ENCODE measurements at places on chromosomes 12 and 14.

DNA sequence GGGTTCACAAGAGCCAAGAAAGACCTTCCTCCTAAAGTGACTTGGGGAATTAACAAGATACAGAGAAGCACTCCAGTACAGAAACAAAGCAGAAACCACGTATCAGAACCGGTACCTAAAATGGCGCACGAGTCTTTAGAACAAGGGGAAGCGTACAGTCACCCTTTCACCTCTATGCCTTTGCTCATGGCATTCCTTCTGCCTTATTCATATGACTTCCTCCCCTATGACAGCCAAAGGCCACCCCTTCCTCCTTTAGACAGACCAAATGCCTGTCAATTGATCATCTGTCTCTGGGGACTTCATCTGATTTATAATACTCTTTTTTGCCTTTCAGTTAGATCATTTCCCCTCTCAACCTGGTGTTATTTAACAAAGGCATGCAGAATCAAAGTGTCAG, 89.5 kb upstream of the OSBPL8 start:
- no peak for DNase-seq

DNA sequence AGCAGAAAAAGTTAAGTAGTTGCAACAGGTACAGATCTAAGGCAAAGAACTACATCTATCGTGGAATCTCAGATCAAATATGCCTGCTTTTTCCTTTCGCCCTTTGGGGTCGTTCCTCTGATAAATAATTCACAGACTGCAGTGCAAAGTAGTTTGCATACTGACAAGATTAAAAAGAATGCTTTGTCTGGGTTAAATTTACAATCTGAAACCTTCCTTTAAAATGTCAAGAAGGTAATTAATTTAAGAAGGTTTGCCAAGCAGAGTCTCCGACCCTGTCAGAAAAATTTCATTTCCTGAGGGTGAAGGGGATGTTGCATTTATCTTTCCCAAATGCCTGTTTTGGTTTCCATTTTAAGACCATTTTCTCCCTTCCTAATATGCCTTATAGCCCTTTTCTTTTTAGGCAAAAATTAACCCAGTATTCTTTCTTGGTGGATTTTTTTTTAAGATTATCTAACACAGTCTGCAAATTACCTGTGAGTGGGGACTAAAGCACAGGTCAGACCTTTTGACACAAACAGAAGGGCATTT, 406.9 kb downstream of the LRIG3 start:
- no peak for DNase-seq

GRCh38 chr14:65237023-65237814, 134.9 kb upstream of the MAX start:
- no peak for DNase-seq

DNA sequence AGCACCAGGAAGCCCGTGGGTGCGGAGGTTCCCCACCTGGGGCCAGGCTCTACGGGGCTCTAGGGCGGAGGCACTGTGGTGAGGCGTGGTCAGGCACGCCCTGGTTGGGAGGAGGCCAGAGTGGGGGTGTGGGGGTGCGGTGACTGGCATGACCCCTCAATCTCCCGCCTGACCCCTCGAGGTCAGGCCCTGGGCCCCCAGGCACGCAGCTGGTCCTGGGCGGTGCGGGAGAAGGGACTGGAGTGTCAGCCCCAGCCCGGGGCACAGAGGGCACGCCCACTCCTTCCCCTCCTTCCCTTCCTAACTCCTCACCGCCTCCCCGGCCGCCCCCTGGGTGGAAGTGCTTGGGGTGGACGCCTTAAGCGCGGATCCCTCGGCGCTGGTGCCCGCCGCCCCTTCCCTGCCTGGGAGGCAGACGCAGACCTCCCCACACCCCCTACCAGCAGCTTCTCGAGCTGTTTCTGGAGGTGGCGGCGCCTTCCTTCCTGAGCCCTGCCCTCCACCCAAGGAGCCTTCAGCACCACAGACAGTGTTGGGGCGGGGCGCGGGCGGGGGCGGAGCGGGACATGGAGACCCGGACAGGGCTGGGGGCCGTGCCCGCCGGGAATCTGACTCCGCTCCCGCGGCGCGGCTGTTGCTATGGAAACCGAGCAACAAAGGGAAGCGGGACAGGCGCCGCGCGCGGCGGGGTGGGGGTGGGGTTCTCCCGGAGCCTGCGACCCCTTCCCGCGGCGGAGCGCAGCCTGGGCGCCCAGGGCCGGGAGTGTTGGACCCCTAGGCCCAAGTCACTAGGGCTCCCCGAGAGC, 741 bp upstream of the CRIP2 start:
- peak; percentile 95 for DNase-seq

DNA sequence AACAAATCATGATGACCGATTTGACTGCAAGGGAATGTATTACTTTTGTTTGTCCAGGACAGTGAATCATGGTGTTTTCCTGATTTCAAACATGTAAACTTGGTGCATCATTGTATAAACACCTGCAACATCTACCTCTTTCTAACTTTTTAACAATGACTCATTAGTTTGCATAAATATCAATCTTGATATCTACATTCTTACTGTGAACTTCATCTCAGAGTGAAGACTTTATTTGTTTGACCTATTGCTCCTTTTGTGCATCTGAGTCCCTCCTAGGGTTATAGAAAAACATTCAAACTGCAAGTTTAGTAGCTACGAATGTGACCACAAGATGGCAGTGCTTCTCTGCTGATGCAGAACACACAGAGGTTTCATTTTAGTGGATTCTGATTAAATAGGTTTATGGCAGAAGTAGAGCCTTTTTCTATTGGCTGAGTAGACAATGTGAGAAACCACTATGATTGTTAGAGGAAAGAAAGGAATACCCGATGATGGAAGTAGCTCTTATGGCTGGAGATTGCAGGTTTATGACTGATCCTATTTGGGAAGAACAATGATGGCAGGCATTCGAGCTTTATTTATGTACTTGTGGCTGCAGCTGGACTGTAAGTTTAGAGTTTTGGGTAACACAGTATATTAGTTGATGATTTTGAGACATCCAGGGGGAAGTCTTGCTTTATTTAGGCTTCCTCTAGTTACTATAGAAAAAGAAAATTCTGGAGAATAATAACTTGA, 244.2 kb upstream of the OR4E1 start:
- peak; percentile 63 for DNase-seq

DNA sequence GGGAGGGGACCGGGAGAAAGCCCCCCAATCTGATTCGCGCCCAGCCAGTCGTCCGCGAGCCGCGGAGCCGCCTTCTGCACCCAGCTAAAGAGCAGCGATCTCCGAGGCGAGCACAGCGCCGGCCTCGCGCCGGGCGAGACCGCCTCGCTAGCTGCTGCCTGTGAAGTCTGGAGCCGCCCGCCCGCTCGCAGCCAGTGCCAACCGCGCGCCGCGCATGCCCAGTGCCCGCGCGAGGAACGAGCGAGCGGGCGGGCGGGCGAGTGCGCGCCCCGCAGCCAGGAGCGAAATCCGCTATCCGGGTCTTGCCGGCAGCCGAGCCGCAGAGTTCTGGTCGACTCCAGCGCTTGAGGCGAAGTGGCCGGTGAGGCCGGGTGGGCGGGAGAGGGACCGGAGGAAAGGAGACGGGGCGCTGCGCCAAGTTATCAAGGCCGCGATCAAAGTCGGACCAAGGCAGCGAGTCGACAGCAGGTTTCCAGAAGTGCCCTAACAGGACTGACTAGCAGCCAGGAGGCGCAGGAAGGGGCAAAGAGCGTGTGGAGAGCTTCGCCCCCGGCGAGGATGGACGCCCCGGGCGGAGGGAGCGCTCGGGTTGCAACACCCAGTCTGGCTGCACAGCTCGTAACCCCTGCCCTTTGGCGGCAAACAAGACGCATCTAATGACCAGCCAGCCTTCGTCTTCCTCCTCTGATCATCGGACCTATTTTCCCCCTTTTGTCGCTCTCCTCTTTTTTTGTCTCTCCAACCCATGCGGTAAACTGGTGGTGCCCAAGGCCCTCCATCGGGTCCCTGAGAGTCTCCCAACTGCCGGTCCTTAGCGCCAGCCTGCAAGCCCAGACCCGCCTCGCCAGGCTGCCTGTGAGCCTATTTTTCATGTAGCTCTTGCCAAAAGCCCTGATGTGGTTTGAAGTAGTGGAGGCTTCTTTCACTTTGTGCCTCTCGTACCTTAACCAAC, at the start of gene EPS8:
EPS8 (minus strand) TSS at position 169 of the 952 bp plus-strand sequence. CDS start 106,437 bp downstream, outside the sequence.
- DNase-seq, result peak; percentile 94

GRCh38 chr14:26597071-26597588, 703 bp downstream of the NOVA1 start:
- DNase-seq, result peak; percentile 14

DNA sequence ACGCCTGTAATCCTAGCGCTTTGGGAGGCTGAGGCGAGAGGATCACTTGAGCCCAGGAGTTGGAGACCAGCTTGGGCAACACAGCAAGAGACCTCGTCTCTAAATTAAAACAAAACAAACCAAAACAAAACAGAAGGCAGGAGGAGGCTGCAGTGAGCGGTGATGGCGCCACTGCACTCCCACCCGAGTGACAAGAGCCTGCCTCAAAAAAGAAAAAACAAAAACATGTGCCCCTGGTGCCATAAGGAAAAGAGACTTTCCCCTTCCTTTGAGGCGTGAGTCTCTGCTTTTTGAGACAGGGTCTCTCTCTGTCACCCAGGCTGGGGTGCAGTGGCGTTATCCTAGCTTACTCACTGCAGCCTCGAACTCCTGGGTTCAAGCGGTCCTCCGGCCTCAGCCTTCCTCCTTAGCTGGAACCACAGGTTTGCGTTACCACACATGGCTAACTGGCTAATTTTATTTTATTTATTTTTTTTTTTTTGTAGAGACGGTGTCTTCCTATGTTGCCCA, 9.0 kb upstream of the EAPP start:
- no peak for DNase-seq

DNA sequence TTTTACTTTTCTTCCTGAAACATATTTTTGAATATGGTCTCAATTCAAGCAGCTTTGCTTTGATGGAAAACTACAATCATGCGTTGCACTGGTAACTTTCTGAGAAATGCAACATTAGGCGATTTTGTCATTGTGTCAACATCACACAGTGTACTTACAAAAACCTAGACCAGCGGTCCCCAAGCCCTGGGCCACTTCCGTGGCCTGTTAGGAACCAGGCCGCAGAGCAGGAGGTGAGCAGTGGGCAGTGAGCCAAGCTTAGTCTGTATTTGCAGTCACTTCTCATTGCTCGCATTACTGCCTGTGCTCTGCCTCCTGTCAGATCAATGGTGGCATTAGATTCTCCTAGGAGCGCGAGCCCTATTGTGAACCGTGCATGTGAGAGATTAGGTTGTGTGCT, 163.7 kb upstream of the NOVA1 start:
- no peak for DNase-seq

DNA sequence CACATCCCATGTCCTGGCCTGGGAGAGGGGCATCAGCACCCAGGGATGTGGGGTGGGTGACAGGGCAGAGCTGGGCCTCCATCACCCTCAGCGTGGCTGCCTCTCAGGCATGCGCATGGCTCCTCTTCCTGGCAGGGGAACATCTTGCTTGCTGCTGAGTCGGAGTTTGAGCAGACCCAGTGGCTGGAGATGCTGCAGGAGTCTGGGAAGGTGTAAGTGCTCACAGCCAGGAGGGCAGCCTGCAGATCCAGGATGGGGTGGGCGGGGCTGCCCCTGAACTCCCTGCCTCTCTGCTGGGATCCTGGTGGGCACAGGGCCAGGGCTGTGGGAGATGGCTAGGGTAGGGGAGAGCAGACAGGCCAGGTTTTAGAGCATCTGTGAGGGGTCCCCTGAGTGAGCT, 16.2 kb downstream of the PLEKHD1 start:
- DNase-seq, result peak; percentile 6

DNA sequence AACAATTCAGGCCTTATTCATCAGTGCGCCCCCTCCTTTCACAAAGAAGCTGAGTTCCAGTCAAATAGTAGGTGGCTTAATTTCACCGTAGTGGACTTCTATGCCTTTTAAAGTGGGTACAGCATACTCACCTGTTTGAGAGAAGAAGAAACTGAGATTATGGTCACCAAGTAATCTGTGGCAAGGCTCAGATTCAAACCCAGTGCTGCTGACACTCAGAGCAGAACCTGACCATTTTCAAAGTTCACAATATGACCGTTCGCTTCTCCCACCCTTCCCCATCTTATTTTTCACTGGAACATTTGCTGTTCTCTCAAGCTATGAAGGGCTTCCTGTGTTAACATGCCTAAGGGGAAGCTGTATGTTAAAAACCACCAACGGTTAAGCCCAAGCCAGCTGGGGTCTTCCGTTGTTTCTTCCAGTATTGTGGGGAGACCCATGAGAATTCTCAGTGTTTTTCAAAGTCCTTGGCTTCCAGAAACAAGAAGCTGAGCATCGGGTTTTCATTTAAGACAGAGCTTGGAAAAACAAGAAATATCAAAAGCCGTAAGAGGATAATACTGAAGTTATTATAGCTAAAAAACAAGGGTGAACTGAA, 6.1 kb upstream of the PSMA6 start:
- no peak for DNase-seq

DNA sequence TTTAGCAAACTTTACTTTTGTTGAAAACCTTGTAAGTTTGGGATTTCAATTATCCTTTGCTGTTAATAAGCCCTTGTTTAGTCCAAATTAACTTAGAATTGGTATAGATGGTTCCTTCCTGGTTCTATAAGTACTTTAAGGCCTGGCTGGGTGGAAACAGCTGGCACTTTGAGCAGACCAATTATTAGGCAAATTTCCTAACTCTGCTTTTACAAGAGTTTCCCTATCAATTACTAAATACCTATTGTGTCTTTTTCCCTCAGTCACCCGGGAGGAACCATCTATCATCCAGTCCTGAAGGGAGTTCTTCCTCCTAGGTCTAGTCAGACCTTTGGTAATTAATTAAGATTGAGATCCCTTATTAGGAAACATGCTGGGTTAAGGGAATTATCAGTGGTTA, 138.0 kb downstream of the SLC38A6 start:
- no peak for DNase-seq

- no peak for DNase-seq
These were observed 64.9 kb downstream of the ARID2 start for GRCh38 chr12:45794422-45794821.

- DNase-seq, result peak; percentile 65
These were observed 56.0 kb upstream of the HECTD1 start for GRCh38 chr14:31263485-31264133.

DNA sequence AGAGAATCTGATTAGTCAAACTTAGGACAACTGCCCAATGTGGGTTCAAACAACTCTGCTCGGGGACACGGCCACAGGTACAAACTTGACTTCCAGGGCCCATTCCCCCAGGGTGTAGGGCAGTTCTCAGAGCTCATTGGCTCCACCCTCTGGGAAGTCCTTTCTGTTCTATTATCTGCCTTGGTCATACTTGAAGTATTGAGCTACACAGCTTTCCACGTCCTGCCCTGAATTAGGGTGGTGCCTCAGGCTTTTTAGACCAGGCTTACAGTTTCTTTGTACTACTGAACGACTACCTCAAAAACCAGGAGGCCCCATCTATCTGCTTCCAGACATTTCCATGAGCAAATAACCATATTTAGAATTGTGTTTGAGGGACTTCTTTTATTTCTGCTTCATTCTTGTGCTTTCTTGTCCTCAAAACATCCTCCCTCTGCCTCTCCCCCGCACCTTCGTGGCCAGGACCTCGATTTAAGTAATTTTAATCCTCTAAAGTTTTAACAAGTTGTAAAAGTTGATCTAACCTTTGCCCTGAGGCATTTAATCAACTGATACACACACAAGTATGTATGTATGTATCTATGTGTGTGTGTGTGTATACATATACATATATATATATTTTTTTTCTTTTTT, 281.7 kb upstream of the AMIGO2 start:
- peak; percentile 37 for DNase-seq

GRCh38 chr14:106276326-106277267, 750.2 kb downstream of the TMEM121 start:
- no peak for DNase-seq
